ENCODE measurements at places on chromosomes 16 and 17.

- DNase-seq, result no peak
Measured at GRCh38 chr17:33451221-33451620, 158.1 kb upstream of the ASIC2 start.

DNA sequence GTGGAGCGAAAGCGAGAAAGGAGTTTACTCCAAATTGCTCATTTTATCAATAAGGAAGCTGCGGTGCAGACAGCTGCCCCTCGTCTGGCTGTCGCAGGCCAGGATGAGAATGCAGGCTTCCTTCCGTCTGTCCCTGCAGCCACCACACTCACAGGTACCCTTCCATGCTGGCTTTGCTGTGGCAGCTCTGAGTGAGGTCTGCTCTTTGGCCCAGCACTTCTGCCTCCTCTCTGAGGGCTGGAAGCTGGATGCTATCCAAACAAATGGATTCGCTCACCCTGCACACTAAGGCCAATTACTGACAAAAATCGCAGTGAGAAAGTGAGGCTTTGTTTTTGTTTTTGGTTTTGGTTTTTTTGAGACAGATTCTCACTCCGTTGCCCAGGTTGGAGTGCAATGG is 7.0 kb downstream of the ARMC7 start:
- DNase-seq, result no peak

- no peak for DNase-seq
Measured at GRCh38 chr17:75013092-75013559, 656 bp downstream of the MRPL58 start.

DNA sequence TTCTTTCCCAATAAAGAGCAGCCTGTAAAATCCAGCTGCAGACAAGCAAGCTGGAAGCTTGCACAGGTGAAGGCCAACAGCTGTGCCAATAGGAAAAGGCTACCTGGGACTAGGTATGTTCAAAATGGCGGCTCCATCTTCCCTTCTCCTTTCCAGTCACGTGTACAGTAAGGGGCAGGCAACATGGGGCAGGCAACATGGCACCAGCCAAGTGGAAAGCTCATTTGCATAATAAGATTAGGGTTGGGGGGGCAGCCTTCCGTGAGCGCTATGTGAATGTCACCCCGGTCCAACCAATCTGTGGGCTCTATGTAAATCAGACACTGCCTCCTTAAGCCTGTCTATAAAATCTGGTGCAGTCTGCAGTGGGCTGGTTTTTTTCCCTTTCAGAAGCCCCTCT is 31.3 kb downstream of the TVP23A start:
- no peak for DNase-seq

DNA sequence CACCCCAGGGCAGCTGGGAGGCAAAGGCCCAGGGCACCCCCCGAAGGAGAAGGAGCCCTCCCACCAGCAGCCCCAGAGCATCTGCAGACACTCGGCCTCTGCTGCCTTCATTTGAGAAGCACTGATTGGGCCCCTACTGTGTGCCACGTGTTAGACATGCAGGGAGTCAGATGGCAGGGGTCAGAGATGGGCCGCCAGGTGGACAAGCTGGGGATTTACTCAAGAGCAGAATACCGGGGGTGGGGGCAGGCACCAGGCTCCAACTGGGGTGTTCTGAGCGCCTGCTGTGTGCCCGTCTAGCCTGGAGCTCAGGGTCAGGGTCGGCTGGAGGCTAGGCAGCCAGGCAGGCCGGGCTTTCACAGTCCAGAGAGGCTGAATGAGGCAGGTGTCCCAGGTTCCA is 18.7 kb downstream of the TPSG1 start:
- no peak for DNase-seq

DNA sequence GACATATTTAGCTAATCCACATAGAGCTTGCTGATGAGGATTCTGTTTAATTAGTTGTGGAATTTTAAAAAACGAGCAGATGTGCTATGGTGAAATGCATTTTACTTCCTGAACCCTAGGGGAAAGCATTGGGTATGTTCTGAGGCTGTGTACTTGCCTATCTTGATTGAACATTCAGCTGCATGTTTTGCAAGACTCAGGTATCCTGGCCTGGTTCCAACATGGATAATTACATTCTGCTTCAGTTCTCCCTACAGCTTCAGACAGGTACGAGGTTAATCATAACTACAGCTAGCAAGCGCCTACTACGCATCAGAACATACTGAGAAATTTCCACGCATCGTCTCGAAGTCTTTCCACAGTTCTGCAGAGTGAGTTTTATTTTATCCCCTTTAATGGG is 77.0 kb downstream of the HS3ST2 start:
- DNase-seq, result no peak

- DNase-seq, result no peak
Measured at GRCh38 chr17:63490329-63490728, 13.5 kb downstream of the ACE start.

DNA sequence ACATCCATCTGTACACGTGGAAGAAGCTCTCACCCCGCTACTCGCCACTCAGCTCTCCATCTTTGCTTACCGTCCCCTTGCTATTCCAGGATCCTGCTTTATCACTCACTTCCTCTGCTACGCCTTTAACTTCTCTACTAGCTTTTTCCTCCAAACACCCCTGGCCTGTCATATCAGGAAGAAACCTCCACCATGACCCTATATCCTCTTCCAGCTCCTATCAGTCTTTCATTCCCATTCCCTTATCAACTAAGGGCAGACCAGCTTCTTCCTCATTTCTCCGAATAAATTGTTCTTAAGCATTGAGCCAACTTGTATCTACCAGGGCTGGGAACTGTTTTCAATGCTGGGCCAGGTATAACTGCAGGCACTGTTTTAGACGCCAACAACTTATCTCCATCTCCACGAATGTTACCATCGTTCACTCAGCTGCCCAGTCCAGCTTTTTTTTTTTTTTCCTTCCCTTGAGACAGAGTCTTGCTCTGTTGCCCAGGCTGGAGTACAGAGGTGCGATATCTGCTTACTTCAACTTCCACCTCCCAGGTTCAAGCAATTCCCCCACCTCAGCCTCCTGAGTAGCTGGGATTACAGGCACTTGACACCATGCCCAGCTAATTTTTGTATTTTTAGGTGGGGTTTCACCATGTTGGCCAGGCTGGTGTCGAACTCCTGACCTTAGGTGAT is 4.3 kb downstream of the IQCK start:
- no peak for DNase-seq

- DNase-seq, result no peak
Measured at GRCh38 chr17:61519139-61519538, 66.9 kb downstream of the TBX4 start.

- DNase-seq, result no peak
Measured at GRCh38 chr16:85054948-85055492, 27.4 kb downstream of the KIAA0513 start.

DNA sequence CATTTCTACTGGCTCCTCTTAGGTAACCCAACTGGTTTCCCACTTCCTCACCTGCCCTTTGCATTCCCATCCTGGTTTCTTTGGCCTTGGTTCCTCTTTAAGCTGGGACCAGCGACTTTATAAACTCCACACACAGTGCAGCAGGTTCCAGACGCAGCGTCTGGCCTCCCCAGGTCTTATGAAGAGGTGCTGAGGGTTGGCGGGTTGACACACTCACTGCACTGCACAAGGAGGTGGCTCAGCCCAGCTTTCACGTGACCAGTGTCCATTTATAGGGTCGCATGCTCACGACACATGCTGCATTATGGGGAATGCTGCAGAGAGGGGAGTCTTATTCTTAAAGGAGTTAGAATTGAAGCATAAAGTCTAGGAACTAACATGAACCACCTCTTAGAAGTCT is 70.8 kb downstream of the ZFHX3 start:
- no peak for DNase-seq

DNA sequence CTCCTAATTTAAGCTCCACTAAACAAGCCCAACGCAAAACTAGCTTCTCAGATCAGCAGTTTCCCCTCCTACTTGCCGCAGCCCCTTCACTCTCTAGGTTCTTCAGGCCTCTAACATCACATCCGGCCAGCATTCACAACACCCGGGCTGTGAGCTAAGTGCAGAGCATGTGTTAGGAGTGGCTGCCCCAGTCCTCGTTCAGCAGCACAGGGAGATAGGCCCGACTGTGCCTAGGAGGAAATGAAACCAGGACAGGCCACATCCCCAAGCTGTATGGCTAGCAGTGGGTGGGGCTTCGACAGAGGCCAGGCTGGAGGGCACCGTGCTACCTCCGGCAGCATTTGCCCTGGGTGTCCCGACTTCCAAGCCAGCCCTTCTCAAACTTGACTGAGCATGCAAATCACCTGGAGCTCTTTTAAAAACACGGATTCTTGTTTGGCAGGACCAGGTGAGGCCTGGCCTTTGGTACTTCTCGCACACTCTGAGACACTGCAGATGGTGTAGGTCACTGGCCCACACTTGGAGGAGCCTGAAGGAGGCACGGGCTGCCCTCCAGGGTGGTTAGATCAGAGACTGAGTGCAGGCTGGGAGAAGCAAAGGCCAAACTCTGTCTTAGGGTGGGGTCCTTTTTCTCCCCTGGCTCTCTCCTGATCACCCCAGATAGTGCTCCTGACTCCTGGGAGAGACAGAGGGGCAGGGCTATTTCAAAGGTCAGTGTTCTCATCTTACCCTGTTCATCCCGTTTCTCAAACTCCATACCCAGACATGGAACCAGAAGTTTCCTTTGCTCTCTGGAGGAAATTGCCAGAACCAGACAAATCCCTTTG is 202.0 kb downstream of the C16orf78 start:
- no peak for DNase-seq

- no peak for DNase-seq
Measured at GRCh38 chr17:77877646-77878355, 80.7 kb upstream of the TNRC6C start.

DNA sequence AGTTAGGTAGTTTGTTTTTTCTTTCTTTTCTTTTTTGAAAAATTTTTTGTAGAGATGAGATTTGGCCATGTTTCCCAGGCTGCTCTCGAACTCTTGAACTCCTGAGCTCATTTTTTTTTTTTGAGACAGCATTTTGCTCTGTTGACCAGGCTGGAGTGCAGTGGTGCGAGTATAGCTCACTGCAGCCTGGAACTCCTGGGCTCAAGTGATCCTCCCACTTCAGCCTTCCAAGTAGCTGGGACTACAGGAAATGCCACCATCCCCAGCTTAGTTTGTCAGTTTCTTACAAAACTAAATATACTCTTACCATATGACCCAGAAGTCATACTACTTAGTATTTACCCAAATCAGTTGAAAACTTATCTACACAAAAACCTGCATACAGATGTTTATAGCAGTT is 14.4 kb upstream of the FBXO47 start:
- no peak for DNase-seq

DNA sequence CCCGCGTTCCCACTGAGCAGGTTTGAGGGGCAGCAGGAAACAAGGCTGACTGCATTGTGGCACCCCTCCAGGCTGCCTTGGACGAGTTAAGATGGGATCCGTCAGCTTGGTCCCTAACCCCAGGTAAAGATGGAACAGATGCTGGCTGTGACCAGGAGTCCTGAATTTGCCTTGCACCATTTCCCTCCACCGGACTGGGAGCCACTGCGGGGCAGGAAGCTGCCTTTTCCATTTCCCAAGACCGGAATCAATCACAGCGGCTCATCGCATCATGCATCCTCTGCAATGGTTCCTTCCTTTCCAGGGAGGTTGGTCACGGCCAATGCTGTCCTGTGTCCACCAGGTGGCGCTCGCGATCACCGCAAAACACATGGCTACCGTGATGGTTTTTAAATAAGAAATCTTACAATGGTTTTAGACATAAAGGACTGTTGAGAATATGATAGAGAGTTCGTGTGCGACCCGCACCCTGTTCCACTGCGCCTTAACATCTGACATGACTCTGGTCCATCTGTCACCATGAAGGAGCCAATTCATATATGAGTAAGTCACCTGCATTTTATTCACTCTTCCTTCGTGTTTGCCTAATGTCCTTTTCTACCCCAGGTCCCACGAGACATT is 6.8 kb upstream of the MEAK7 start:
- DNase-seq, result peak; percentile 93

DNA sequence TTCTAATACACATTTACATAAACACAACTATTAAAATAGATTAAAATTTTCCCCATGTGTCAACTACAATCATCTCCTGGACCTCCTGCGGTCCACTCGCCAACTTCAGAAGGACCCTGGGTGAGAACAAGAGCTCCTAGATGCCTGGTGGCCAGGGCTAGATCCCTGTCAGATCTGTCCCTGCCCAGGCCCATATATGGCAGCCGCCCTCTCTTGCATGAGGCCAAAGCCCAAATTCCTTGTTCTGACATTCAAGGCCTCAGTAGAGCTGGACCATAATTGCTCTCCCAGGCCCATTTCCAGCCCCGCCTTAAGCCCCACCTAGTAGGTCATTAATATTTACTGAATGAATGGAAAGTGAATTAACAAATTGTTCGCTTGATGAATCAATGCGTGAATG is 237.7 kb downstream of the KATNIP start:
- DNase-seq, result no peak

GRCh38 chr17:4152471-4152870 is 9.5 kb downstream of the CYB5D2 start:
- DNase-seq, result no peak

- no peak for DNase-seq
Measured at GRCh38 chr17:65190467-65191097, 53.4 kb downstream of the RGS9 start.

DNA sequence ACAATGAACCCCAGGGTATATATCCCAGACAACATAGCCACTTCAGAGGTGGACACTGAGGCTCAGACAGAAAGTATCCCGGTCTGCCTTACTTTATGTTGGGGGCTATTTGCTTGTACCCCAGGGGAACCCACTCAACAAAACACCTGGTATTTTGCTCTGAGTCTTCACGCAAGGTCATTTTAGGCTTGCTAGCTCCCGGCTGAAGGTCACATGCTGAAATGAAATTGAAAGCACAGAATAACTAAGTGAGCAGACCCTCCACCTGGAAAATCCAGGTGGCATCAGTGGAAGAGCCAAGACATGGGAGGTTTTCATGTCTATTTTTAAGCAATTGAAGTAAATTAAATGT is 4.1 kb upstream of the KDM8 start:
- no peak for DNase-seq

- DNase-seq, result no peak
Measured at GRCh38 chr17:8609910-8610309, 20.6 kb downstream of the MYH10 start.

- no peak for DNase-seq
Measured at GRCh38 chr16:69693916-69694315, 32.4 kb downstream of the NQO1 start.

DNA sequence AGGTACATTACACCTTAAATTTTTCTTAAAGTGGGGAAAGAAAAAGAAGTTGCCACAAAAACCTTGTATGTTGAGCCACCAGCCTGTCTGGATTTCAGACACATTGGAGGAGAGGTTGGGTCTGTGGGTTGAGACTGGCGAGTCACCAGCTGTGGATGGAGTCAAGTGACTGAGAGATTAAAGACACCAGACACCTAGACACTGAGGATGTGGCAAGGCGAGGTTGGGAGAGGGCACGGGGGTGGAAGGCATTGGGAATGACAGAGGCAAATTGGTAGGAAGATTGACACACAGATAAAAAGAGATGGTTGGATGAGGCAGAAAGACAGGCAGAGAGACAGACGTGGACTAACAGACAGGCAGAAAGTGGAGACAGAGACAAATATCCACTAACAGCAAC is 49.6 kb downstream of the KCNJ12 start:
- DNase-seq, result no peak

GRCh38 chr17:16818340-16818739 is 128.3 kb downstream of the CCDC144A start:
- DNase-seq, result no peak

All from right forelimb (tissue), 1 donor.